ENCODE measurements at places on chromosomes 12 and 14. TPM values are rescaled to one million over a fixed set of nuclear protein-coding genes. Genes with fewer than 3 reads are reported as not detected.

Gene SERPINA9
- not detected for polyA plus RNA-seq

DNA sequence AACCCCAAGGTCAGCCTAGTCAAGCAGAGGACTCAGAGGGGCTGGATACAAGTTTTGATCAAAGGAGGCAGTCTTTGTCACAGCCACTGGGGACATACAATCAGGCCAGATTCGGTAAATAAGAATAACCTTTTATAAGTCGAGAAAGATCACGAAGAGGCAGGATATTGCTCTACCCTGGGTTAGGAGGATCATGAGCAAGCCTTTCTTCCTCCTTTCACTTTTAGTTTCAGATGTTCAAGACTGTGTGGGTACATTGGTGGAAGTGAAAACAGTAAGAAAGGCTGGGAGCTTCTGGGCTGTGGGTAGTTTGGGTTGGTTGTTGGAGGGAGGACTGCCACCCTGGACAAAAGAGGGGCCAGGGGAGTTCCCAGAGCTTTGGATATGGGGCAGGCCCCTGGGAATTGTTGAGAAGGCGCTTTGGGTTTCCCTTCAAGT is 127.7 kb downstream of the SNAPC1 start:
- DNase-seq, result no peak

- DNase-seq, result no peak
Measured at GRCh38 chr14:90573385-90574105, 176.7 kb downstream of the CALM1 start.

GRCh38 chr12:89933911-89934310 is 225.3 kb upstream of the ATP2B1 start:
- no peak for DNase-seq

DNA sequence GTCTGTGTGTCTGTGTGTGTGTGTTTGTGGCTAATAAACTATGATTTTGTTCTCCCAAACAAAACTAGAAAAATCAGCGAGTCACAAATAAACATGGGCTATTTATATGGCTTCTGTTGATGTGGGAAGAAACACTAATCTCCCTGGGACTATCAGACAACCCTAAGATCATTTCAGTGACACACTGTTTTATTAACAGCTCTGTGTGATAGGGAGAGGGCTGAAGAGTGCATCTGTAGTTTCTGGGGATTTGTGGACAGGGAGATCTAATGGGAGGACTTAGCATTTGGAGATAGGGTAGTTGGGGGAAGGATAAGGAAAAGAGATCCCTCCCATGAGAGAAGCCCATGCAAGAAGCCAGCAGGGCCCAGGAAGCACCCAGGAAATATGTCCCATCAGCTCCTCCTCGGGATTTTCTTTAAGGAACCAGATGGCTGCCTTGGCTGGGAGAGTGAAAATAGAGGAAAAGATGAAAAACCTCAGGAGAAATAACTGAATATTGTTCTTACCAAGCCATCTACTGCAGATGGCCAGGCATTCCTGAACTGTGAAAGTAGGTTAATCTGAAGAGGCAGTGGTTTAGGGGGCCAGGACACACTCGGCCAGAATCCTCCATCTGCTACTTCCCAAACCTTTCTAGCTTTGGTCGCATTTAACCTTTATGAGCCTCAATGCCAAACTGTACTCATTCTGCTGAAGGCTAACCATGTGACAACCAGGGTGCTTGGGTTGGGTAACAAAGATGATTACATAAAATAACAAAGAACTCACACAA is 253.4 kb downstream of the BTG1 start:
- no peak for DNase-seq

- DNase-seq, result no peak
Measured at GRCh38 chr12:18751866-18752265, 13.9 kb downstream of the CAPZA3 start.

- DNase-seq, result no peak
Measured at GRCh38 chr14:73943083-73943482, 6.8 kb downstream of the FAM161B start.
